Cardiac muscle cell (in vitro differentiated cells and primary cell): ENCODE measurements at places on chromosomes 2 and 18. TPM values are rescaled to one million over a fixed set of nuclear protein-coding genes. Genes with fewer than 3 reads are reported as not detected.

GRCh38 chr18:73900106-73900835 lies 247.4 kb downstream of the FBXO15 start:
- DNase-seq, result no peak
- no peak overlapping the region for H3K27ac ChIP-seq
- no peak overlapping the region for H3K4me3 ChIP-seq

Gene PLCD4
- total RNA-seq, result 1.2 and 1.6 TPM in 2 replicates

- H3K27me3 ChIP-seq, result no peaks in the 10 kb centered on the region
- no peaks in the 10 kb centered on the region for H3K4me1 ChIP-seq
- no peak overlapping the region for H3K4me3 ChIP-seq
- no peaks in the 10 kb centered on the region for H3K36me3 ChIP-seq
- DNase-seq, result peak; percentile 38
- no peak overlapping the region for H3K27ac ChIP-seq
Observed at GRCh38 chr2:10900216-10901109, 11.3 kb upstream of the KCNF1 start.

GRCh38 chr2:46669016-46669415 lies 189.7 kb downstream of the TMEM247 start:
- H3K27me3 ChIP-seq, result no peaks in the 10 kb centered on the region
- H3K4me1 ChIP-seq, result no peaks in the 10 kb centered on the region
- no peaks in the 10 kb centered on the region for H3K36me3 ChIP-seq
- no peak for DNase-seq
- H3K27ac ChIP-seq, result no peak overlapping the region

Gene AGXT
- 0.06 and 0.67 TPM in 2 replicates for total RNA-seq

DNA sequence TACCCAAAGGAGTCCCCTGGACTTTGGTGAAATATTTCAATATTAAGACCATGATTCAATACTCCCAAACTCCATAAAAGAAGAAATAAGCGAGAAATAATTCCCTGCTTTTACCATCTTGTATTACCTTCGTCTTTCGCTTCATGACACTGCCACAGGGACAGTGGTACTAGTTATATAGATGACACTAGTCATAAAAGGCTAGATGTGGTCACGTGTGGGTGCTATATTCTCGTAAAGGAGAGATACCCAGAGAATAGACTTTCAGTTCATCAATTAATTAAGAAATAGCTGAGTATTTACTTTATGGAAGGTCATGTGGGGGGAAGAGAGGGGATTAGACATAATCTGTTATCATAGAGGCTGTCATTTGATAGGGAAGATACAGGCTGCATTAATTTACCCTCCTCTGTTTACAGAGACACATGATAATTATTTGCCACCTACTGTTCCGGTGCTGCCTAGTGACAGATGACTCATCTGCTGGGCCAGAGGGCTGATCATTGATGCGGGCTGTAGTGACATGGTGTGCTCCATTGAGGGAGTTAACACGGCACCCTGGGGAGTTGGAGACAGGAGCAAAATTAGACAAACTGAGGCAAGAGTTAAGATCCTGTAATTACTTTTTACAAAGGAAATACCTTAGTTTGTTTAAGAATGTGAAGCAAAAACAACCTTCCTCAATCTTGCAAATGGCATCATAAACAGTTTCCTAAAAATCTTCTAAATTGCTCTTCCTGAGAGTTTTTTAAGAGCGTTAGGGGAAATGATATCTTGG lies 78.2 kb upstream of the ITGB6 start:
- H3K27me3 ChIP-seq, result no peaks in the 10 kb centered on the region
- peaks cover 25% of the 10 kb centered on the region for H3K4me1 ChIP-seq
- peak overlapping the region; percentile 7 for H3K27ac ChIP-seq
- H3K4me3 ChIP-seq, result no peak overlapping the region

GRCh38 chr18:77668219-77668618 lies 418.6 kb downstream of the GALR1 start:
- H3K36me3 ChIP-seq, result no peaks in the 10 kb centered on the region
- H3K4me3 ChIP-seq, result no peak overlapping the region
- H3K4me1 ChIP-seq, result no peaks in the 10 kb centered on the region
- no peak overlapping the region for H3K27ac ChIP-seq

DNA sequence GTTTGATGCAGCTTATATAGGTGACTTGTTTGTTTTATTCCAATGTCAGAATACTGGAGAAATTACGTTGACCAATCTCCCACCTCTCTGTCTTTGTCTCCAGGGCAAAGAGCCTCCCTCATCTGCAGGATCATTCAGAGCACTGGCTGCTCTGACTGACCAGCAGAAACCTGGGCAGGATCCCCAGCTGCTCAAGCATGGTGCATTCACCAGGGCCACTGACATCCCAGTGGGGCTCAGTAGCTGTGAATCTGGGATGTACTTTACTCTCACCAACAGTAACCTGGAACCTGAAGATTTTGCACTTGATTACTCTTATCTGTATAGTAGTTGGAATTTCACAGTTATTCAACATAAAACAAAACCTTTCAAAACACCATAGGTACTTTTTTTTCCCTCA lies 235.9 kb downstream of the ANKRD36 start:
- no peaks in the 10 kb centered on the region for H3K27me3 ChIP-seq
- H3K4me3 ChIP-seq, result no peak overlapping the region
- DNase-seq, result no peak
- H3K27ac ChIP-seq, result no peak overlapping the region
- no peaks in the 10 kb centered on the region for H3K36me3 ChIP-seq
- H3K4me1 ChIP-seq, result peaks cover 4% of the 10 kb centered on the region

- H3K4me1 ChIP-seq, result peaks cover 32% of the 10 kb centered on the region
- H3K36me3 ChIP-seq, result no peaks in the 10 kb centered on the region
- no peak overlapping the region for H3K27ac ChIP-seq
- no peak for DNase-seq
- no peaks in the 10 kb centered on the region for H3K27me3 ChIP-seq
- no peak overlapping the region for H3K4me3 ChIP-seq
Observed at GRCh38 chr2:206859330-206859739, 80.0 kb upstream of the CPO start.

DNA sequence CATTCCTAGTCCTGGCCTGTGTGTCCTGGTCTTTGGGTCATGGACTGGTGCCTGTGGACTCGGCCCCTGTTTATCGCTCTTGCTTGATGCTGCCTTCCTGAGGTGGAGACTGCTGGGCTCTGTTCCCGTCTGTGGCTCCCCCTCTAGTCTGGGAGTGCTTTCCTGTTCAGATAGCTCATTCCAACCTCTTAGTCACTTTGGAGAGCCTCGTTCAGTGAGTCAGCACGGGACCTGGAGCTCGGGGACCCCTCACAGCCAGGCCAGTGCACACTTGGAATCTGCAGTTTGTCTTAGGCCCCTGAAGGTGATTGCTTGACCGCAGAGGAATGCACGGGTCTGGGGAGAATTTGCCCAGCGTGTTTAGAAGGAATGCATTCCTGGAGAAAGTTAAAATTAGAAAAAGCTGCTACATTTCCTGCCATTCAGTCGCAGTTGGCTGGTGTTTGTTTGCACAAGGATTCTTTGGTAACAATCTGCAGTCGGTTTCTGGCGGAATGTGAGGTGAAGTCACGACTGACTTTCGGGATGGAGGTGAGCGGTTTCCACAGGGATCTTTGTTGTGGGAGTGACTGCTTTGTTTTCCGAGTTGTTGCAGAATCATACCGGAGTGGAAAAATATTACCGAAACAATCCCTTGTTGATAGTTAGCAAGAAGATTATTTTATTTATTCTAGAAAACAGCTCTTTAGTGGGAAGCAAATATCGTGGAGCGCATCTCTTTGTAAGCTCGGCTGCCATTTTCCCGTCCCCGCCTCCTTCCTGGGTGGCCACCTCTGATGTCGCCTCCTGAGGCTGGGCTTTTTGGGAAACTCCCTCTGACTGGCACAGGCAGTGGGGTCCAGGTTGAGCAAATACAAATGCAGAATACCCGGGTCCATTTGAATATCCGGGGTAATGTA lies 29.6 kb downstream of the SH3BP4 start:
- H3K4me1 ChIP-seq, result peaks cover 41% of the 10 kb centered on the region
- H3K27me3 ChIP-seq, result no peaks in the 10 kb centered on the region
- H3K4me3 ChIP-seq, result no peak overlapping the region
- DNase-seq, result peak; percentile 99
- H3K36me3 ChIP-seq, result no peaks in the 10 kb centered on the region

Gene LYG2
- total RNA-seq, result not detected in 2 replicates

DNA sequence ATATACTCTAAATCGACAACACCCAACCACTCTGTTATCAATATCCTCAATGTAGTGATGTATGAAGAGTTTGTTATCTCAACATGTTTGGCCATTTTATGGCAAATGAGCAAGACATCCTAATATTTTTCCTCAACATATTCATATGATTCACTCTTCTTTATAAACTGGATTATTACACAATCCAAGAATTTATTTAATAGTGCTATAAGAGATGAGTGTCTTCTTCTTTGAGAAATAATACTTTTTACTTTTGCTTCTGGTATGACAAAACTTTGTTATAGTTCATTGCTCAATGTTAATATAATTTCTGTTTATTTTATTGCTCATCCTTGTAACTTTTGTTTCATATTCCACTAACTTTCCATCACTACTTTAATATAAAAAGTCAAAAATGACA lies 44.3 kb downstream of the SCN9A start:
- DNase-seq, result no peak
- no peak overlapping the region for H3K4me3 ChIP-seq
- no peaks in the 10 kb centered on the region for H3K36me3 ChIP-seq
- H3K27me3 ChIP-seq, result no peaks in the 10 kb centered on the region

GRCh38 chr2:65700004-65700651 lies 267.7 kb upstream of the SPRED2 start:
- no peaks in the 10 kb centered on the region for H3K27me3 ChIP-seq
- H3K27ac ChIP-seq, result no peak overlapping the region
- DNase-seq, result no peak
- no peak overlapping the region for H3K4me3 ChIP-seq

DNA sequence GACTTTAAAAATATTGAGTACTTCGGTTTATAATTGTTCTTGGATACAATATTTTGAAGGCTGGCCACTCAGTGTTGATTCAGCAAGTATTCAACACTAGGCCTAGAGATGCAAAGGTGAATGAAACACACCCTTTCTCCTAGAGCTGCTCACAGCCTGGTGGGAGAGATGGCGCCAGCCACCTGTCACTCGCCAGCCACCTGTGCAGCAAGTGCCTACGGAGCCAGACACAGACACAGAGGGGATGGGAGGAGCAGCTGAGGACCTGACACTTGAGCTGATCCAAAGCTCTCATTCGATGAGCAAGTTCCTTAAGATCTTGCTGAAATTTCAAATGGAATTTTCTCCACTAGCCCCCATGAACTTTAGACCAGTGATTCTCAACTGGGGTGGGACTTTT lies 151.1 kb upstream of the RIOK3 start:
- H3K4me1 ChIP-seq, result no peaks in the 10 kb centered on the region
- no peak for DNase-seq
- no peak overlapping the region for H3K27ac ChIP-seq
- no peaks in the 10 kb centered on the region for H3K36me3 ChIP-seq
- H3K27me3 ChIP-seq, result no peaks in the 10 kb centered on the region

Gene TTN
- 473 and 1,214 TPM in 2 replicates for total RNA-seq

- no peak for DNase-seq
- H3K27ac ChIP-seq, result no peak overlapping the region
- H3K4me1 ChIP-seq, result peaks cover 16% of the 10 kb centered on the region
- no peaks in the 10 kb centered on the region for H3K27me3 ChIP-seq
Observed at GRCh38 chr2:174593041-174593440, 4.6 kb downstream of the WIPF1 start.

DNA sequence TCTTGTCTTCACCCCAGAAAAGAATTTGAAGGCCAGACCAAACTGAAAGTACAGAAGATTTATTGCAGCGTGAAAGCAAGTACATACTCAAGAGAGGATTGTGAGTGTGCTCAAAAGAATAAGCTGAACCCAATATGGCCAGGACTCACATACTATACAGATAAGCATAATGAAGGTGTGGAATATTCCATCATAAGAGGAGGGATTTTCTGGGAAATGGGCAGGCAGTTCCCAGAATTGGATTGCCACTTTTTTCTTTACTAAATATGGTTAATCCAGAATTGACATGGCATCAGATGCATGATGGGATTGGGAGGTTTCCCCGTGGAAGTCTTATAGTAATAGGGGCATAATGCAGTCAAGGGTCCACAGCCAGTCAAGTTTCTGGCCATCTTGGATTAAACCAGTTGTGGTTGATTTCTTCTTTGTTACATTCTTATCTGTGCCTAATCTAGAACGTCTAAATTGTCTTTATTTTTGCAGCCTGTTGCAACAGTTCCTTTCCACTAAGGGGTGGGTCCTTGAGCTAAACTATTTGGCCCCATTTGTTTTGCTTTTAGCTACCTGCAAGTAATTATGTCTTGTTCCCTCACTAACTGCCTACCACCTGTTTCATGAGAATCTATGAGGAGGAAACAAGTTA lies 9.0 kb downstream of the SP140L start:
- H3K27ac ChIP-seq, result no peak overlapping the region
- H3K27me3 ChIP-seq, result no peaks in the 10 kb centered on the region

DNA sequence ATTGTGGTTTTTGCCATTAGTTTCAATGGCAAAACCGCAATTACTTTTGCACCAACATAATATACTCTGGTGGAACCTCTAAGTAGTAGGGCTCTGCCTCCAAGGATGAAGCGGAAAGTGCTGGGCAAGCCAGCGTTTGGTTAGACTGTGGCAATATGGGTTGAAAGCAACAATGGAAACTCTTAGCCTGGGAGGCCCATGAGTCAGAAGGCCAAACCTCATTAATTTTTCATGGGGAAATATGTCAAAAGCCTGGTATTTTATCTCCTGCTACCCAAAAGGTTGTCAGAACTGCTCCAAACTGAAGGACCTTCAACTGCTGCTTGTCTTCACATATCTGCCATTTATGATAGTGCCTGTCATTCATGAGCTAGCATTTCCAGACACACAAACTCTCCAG lies 179.1 kb upstream of the CYP26B1 start:
- H3K4me3 ChIP-seq, result no peak overlapping the region
- no peaks in the 10 kb centered on the region for H3K4me1 ChIP-seq
- DNase-seq, result no peak
- H3K27ac ChIP-seq, result no peak overlapping the region
- no peaks in the 10 kb centered on the region for H3K27me3 ChIP-seq

Gene SERPINB11
- total RNA-seq, result not detected in 2 replicates

Gene SIX3
- not detected in 2 replicates for total RNA-seq

Gene SPDYA
- 0.21 and 1.4 TPM in 2 replicates for total RNA-seq

DNA sequence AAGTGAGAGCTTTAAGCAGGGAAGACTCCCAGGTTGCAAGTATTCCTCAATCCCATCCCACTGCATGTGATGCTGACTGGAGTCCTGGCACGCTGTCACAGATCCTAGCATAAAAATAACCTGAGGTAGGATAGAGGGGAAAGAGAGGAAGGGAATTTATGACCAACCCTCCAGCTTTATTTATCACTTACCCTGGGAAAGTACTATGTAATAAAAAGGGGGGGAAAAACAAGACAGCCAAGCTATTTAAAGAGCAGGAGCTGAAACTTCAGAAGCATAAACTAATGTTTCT lies 122.2 kb downstream of the SLC8A1 start:
- no peaks in the 10 kb centered on the region for H3K36me3 ChIP-seq
- H3K27ac ChIP-seq, result peak overlapping the region; percentile 38
- no peaks in the 10 kb centered on the region for H3K27me3 ChIP-seq
- peaks cover 16% of the 10 kb centered on the region for H3K4me1 ChIP-seq
- DNase-seq, result no peak
- no peak overlapping the region for H3K4me3 ChIP-seq

Gene RNF152
- 3.9 and 9.4 TPM in 2 replicates for total RNA-seq
